MG63 (cell line): ENCODE measurements at places on chromosomes 6 and 20. TPM values are rescaled to one million over a fixed set of nuclear protein-coding genes. Genes with fewer than 3 reads are reported as not detected.

The E2F1 gene
- 52.1 and 57.2 TPM in 2 replicates for total RNA-seq

The UST gene
- total RNA-seq = 15.2 and 22.0 TPM in 2 replicates

The PTK7 gene
- total RNA-seq = 45.0 and 57.3 TPM in 2 replicates

- DNase-seq = no peak
Measured at GRCh38 chr20:53785320-53785719, 191.7 kb upstream of the ZNF217 start.

GRCh38 chr20:47610247-47610944 lies 108.7 kb downstream of the NCOA3 start:
- DNase-seq = peak; percentile 62
